ENCODE measurements at places on chromosomes 7 and 10.

DNA sequence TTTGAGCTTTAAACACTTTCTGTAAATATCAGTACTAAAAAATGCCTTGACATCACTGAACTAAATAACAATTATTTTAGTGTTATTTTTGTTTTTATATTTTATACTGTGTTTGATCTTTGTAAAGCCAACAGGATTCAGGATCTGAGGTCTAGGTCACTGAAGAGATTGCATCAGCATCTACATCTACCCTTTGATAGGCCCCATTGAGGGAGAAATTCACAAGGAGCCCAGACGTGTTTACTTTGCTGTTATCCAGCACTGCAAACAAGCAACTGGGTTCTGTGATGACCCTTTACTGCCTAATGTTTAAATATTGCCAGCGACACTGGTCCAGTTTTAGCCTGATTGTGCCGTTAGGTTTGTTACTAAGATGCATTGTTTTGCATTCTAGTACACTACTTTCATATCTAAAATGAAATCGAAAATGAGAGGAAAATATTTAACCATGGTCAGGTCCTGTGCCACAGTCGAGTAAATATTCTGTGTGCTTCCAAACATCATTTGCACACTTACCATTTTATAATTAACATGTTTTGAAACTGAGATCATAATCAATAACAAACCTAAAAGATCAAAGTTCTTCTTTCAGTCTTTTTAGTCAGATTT lies 48.7 kb downstream of the SP8 start:
- DNase-seq, result no peak

DNA sequence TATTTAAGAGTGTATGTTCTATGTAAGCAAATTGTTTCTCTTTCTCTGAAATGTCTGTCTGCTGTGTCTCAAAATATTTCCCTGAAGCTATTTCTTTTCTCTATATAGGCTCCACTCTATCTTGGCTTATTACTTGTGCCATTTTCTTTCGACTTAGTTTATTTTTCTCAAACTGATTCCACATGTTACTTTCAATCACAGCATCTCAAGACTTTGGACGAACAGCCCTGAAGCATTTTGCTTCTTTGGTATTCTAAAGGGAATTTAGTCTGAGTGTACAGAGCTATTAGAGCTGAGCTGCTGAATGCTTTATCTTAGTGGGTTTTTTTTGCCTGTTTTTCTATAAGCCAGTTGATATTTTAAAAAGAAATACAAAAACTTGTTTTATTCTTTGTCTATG lies 95.7 kb downstream of the PLXDC2 start:
- no peak for DNase-seq

DNA sequence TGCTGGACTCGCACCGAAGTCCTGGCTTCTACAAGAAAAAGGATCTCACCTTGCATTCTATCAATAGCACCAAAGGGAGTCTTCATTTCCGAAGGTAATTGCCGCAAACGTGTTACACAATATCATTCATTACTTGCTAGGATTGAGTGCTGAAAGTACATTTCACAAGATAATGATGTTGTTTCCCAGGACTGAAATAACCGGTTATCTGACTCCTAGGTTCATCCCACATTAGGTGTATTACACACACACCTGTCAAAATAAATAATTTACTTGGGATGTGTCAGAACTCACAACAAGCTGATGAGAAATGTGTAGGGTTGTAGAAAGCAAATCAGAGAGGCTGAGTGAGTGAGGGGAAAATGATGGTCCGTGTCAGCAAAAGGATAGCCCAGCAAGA lies 219.4 kb upstream of the RHOBTB1 start:
- no peak for DNase-seq

- peak; percentile 15 for DNase-seq
Measured at GRCh38 chr7:16594061-16594460, 51.5 kb downstream of the ANKMY2 start.

DNA sequence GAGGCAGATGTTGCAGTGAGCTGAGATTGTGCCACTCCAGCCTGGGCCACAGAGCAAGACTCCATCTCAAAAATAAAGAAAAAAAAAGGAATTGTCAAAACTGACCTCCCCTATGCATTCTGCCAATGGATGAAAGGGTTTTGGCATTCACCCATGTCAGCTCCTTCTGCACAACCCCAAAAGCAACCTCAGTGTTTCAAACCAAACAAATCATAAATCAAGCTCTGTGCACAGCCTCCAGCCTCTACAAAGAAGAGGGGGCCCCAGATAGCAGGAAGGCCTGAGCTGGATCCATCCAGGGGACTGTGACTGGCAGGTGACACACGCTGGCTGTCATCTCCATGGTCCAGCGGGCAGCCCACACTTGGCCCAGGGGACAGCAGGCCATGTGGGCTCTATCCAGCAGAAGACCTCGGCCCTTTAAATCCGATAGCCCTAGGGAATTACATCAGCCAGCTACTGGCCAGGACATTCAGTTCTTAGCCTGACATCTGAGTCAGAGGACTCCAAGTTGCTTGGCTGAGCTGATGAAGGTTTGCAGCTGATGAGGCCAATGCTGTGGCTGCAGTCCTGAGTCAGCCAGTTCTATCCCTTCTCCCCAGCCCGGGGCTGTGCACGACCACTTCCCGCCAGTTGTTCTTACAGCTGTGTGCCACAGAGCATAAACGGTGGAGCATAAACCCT lies 52.0 kb upstream of the FIGNL1 start:
- DNase-seq, result peak; percentile 92

DNA sequence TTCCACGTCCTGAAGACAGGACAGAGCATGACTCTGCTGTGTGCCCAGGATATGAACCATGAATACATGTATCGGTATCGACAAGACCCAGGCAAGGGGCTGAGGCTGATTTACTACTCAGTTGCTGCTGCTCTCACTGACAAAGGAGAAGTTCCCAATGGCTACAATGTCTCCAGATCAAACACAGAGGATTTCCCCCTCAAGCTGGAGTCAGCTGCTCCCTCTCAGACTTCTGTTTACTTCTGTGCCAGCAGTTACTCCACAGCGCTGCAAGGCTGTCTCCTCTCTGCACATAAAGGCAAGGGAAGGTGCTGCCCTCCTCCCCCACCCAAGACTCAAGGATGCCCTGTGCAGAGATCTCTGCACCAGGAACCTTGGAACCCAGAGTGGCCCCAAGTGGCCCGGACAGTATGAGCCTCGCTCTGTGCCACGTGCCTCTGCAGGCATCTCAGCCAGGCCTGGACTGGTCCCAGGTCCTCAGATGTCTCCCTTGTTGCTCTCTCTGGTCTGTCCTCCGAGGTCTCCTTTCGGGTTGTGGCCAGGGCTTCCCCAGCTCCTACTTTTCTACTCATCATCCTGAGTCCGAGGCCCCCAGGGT lies 230.3 kb upstream of the PRSS58 start:
- no peak for DNase-seq

DNA sequence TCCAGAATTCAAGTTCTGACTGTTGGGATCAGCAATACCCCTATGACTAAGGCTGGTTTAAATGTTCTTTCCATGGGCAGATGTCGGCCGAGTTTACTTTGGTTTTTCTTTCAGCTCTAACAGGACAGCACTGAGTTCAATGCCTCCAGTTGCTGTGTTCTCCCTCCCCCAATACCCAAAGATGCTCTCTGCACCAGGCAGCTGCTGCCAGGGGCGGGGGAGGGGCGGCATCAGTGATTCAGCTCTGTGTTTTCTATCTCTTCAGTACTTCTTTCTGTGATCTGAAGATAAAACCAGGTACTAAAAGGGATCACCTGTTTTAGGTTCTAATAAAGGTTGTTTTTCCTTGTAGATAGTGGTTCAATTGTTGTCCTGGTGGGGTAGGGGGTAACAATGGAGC lies 576.7 kb upstream of the POT1 start:
- DNase-seq, result no peak

DNA sequence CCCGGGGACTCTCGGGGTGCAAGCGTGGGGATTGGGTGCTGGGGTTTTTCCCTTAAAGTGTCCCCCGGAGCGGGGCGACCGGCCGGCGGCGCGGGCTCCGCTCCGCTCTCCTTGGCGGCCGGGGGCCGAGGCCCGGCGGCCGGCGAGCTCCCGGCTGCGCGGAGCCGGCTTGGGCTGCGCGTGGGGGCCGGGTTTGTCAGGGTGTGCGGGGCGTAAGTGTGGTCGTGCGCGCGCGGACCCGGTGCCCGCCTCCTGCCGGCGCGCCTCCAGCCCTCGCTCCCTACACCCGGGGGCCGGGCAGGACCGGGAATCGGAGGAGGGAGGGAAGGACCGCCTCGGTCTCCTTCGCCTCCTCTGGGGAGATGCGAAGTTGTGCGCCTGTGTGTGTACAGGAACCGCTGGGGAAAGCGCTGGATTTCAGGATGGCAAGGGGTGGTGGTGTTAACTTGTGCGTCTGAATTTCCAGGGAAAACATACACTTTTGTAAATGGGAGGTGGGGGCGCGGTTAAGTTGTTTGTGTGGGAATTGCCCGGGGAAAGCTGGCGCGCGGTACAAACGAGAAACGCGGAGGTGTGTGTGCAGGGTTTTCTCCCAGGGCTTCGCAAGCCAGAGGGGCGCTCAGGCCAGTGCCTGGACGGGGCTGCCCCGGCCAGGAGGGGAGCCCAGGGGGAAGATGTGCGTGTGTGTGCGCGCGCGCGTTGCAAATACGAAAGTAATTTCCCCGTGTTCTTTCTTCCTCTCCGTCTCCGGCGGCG lies 737 bp downstream of the ZMIZ1 start:
- no peak for DNase-seq

DNA sequence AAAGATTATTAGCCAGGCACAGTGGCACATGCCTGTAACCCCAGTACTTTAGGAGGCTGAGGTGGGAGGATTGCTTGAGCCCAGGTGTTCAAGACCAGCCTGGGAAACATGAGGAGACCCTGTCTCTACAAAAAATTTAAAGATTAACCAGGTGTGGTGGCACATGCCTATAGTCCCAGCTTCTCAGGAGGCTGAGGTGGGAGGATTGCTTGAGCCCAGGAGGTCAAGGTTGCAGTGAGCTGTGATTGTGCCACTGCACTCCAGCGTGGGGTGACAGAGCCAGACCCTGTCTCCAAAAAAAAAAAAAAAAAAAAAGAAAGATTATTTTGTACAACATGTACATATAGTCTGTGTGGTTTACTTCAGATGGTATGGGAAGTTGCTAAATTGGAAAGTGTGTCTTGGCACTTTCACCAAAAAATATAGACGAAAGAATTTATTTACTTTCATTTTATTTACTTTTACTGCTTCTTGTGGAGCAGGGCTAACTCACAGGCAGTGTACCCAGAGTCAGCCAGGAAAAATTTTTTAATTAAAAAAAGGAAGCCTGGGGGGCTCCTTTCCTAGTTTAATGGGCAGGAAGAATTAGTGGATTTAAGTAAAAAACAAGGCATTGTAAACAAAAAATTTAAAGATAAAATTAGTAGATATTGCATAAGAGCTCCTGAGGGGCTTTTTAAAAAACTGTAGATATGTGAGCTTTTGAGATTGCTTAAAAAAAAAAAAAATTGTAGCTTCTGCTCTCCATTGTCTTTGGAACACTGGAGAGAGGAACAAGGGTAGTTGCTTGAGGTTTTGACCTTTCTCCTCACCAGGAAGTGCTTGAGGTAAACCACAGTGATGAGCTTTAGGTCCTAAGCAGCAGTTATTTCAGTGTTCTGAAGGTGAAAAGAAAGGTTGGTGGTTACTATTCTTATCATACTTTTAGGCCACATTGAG lies 44.6 kb upstream of the VDAC2 start:
- DNase-seq, result no peak

- DNase-seq, result no peak
Measured at GRCh38 chr10:29104661-29105399, 184.0 kb upstream of the LYZL1 start.

DNA sequence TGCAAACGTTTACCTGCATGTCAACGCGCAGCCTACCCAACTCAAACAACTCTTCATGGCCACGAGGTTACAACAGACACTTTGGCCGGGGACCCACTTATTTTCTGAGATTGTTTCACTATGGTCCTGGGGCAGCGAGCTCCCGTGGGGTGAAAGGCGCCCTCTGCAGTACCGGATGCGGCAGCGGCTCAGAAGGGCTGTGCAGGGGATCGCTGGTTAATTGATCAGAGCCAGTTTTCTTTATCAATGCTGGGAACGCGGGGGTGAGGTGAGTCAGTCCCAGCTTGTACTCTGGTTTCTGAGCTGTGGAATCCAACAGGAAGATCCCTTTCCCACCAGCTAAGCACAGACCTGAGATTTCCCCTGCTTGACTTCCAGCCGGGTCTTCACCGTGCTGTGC lies 366.5 kb upstream of the KLF6 start:
- DNase-seq, result no peak

DNA sequence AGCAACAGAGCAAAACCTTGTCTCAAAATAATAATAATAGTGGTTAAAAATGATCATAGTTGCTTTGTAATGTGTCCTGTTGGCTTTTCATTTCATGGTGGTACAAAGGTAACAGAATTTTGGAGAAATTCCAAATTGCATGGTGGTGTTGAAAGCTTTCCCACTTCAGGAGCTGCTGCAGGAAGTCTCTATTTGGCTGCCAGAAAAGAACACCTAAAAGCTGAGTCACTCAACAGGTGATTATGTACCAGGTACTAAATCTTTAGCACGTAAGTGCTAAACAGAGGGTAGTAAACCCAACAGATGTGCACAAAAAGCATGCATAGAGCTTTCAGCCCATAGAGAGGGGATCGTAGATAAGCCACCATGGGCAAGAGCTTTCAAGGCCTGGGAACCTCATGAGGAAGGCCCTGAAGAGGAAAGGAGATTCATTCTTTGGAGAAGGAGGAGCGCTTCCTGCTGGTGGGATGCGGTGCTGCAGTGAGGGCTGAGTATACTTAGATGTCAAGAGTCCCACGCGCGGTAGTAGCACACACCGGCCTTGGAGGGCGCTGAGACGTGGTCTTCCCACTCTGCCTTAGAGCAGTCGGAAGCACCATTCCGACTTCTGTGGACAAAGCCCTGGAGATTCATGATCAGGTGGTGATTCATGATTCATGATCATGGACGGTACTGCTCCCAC lies 118.7 kb downstream of the RALA start:
- no peak for DNase-seq

DNA sequence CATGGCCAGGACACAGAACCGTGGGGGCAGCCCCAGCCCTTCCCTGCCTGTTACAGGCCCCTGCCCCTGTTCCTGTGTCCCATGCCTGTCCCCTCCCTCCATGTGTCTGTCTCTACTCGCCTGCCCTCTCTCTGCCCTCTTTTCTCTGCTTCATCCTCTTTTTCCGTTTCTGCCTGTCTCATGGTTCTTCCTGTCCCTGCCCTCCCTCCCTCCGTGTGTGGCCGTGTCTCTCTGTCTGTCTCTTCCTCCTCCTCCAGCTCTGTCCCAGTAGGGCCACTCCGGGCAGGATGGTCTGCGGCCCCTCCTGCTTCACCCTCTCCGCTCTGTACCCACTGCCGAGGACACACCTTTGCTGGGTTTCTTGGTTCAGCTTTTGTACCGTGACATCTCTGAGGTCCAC lies 137.4 kb downstream of the FAM53B start:
- DNase-seq, result no peak

DNA sequence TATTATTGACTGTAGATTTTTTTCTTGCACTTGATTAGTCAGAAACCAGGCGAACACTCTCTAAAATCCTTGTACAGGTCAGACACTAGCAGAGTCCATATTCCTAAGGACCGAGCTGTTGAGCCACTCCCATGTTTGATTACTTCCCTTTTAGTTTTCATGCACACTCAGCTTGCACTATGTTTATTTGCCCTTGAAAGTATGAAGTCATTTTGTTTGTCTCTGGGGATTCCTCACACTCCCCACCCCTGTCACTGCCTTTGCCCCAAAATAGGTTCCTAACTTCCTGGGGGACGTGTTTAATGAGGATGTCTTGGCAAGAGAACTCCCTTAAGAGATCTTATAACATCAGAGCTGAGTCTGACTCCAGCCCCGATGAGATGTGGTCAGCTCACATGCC lies 182.1 kb downstream of the EVX1 start:
- DNase-seq, result no peak

- no peak for DNase-seq
Measured at GRCh38 chr10:14179251-14179650, 151.5 kb downstream of the FRMD4A start.
